ENCODE measurements at places on chromosomes 13 and 19.

GRCh38 chr19:49119411-49120324, at the start of gene PPFIA3:
PPFIA3 (plus strand) TSS chr19:49119544; CDS start chr19:49127874, 8,330 bp downstream.
- no peak for DNase-seq

GRCh38 chr13:99978799-99979452, 2.7 kb upstream of the ZIC2 start:
- no peak for DNase-seq

DNA sequence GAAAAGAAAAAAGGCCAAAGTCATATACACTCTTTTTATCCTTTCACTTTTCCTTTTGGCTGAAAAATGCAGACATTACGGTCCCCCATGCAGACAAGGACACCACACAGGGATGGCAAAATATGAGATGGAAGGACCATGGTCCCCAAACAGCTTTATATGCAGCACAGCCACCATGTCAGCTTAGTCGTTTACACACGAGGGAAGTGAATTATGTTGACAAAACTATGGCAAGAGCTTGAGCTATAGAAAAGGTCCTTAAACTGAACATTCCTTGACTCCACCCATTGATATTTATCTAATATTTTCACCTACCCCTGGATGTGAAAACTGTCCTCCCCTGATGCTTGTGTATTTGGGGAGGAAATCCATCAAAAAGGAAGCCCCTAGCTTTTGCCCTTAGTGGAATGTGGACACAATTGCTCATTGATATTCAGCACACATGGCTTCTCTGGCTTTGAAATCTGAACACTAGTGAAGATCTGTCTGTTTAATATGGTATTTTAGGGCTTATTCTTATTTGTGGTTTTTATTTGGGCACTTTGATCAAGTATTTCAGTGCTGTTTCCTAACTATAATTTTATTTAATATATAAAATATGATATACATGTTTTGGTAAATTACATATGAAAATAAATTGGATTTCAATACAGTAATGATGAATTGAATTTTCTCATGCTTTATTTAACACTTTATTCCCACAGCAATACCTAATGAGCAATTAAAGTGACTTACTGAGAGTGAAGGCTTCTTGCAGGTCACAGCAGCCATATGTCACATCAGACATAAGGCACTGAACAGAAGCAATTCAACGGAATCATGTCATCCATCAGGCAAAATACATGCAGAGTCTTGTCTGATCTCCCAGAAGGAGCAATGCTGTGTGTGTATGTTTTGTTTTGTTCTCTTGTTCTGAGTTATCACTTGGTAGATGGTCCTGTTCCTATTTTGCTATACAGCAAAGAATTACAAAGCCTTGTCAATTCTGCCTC, 6.8 kb upstream of the GTF2F2 start:
- DNase-seq = no peak

DNA sequence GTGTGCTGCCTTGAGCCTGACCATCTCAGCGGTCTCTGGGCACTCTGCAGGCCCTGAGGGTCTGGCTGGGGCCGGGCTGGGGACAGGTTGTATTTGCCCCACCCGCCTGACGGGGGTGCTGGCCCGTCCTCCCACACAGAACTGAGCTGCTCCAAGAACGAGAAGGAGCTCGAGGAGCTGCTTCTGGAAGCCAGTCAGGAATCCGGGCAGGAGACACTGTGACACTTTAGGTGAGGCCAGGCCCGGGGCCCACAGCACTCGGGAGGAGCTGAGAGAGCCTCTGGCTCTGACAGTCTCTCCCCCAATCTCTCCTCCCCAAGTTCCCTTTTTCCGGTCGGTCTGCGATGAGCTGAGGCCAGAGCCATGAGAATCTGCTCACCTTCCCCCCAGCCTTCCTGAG, 14.5 kb downstream of the NKPD1 start:
- no peak for DNase-seq

GRCh38 chr13:106507560-106508274, 27.7 kb downstream of the EFNB2 start:
- DNase-seq = no peak

GRCh38 chr13:98480915-98481877, 95.7 kb downstream of the STK24 start:
- DNase-seq = no peak

GRCh38 chr19:4744451-4745174, 21.0 kb upstream of the DPP9 start:
- no peak for DNase-seq

GRCh38 chr19:31459430-31459829, 110.2 kb upstream of the TSHZ3 start:
- no peak for DNase-seq

GRCh38 chr13:75610466-75610865, 25.7 kb upstream of the LMO7 start:
- DNase-seq = no peak

DNA sequence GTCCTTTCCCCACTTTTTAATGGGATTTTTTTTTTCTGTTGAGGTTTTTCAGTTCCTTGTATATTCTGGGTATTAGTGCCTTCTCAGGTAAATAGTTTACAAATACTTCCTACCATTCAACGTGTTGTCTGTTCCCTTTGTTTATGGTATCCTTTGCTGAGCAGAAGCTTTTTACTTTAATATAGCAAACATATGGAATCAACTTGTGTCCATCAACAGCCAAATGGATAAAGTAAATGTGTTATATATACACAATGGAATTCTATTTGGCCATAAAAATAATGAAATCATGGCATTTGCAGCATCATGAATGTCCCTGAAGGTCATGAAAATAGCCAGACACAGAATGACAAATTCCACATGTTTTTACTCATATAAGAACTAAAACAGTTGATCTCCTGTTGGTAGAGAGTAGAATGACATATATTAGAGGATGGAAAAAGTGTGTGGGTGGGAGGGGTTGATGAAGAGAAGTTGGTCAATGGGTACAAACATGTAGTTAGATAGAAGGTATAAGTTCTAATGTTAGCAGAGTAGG, 500.8 kb downstream of the SLITRK6 start:
- no peak for DNase-seq

DNA sequence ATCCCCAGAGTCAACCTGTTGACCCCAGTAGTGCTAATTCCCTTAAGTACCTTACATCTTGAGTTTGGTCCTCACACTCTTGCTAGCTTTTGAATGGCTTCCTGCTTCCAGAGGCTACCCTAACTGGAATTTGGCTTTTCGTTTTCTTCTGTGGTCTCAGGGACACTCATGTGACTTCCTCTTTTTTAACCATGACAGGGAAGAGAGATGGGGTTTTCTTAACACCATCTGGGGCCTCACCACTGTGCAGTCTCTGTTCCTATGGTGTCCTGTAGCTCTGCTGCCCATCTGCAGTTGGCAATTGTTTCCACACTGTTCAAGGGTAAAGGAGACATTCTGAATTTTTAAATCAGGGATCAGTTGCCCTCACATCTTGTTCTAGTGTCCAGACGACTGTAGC, 66.7 kb downstream of the SLC10A2 start:
- no peak for DNase-seq

DNA sequence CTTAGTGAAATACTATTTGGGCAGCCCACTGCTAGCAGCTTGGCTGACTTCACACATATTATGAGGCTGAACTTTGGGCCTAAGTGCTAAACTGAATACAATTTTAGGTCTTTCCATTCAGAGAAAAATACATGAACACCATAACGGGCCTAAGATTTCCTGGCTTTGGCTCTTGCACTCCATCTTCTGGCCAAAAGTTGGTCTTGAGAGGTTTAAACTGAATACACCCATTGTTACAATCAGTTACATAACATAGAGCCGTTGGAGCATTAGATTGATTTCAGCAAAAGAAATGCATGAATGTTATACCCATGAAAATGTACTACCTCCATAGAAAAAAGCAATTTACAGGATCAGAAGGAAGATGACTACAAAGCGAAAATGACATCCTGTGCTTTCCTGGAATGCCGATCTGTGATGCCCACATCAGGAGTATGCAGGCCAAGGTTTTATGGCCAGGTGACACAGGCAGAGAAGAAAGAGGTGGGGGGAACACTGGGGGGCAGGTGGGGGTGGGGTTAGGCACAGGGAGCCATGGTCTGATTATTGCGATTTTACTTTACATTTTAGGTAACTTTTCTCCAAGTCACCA, 11.1 kb upstream of the SHISA2 start:
- DNase-seq = peak; percentile 24

DNA sequence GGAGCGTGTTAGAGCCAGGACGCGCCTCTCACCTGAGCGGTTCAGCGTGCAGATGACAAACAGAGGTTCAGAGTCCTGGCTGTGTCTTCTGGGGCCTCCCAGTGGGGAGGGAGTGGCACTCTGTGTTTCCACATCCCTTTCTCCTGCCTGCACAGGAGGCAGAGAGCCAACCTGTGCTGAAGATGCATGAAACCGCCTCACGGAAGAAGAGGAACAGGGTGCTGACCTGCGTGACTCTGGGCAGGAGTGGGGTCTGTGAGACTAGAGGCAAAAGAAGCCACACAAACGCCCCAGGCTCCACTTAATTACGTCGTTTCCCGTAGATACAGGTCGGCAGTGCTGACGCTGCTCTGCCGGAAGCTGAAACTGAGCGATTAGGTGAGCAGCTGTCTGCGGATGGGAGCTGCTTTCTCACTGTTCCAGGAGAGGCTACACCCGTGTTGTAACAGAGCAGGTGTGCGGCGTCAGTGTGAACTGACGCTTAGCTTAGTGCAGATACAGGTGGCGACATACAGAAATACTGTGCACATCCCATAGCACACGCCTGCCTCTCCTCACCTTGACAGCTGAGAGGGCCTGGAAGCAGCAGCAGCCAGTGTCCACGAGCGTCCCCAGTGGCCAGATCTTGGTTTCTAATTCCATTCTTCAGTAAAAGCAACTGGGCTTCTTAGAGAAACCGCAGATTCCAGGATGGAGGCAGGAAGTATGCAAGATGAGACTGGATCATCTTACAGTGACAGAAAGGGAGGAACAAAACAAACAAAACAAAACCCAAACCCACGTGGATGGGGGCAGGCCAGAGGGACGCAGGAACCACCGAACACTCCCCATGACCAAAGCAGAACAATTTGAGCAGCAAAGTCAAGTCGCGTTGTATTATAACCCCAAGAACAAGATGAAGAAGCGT, 37.7 kb upstream of the MCF2L start:
- peak; percentile 68 for DNase-seq

GRCh38 chr19:1151917-1152587, 22.0 kb downstream of the SBNO2 start:
- DNase-seq = no peak

GRCh38 chr13:114272977-114273376, 8.4 kb upstream of the UPF3A start:
- DNase-seq = no peak

- DNase-seq = peak; percentile 80
These were observed 292.1 kb downstream of the SPRY2 start for GRCh38 chr13:80048802-80049201.

DNA sequence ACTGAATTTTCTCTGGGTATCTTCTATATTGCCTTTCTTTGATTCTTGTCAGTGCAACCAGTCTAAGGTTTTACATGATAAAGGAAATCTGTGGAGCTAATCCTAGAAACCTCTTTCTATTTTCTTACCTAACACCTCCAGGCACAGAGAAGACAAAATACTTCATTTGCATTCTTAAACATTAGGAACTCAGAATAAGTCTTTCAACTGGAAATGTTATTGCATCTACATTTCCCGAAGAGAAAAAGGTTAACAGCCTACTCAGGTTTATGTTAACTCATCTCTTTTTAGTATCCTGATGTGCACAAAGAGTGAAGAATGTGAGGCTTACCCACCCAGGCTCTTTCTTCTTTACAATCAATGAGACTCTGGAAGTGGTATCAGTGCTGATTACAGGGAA, 106.7 kb downstream of the PCCA start:
- no peak for DNase-seq

DNA sequence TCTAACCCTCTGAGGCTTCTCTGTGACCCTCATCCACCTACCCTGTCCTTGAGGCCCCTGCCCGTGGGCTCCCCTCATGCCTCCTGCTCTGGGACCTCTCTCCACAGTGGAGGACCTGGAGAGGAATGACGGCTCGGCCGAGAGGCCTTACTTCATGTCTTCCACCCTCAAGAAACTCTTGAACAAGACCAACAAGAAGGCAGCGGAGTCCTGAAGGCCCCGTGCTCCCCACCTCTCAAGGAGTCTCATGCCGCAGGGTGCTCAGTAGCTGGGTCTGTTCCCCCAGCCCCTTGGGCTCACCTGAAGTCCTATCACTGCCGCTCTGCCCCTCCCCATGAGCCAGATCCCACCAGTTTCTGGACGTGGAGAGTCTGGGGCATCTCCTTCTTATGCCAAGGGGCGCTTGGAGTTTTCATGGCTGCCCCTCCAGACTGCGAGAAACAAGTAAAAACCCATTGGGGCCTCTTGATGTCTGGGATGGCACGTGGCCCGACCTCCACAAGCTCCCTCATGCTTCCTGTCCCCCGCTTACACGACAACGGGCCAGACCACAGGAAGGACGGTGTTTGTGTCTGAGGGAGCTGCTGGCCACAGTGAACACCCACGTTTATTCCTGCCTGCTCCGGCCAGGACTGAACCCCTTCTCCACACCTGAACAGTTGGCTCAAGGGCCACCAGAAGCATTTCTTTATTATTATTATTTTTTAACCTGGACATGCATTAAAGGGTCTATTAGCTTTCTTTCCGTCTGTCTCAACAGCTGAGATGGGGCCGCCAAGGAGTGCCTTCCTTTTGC, 10.8 kb upstream of the ILF3 start:
- no peak for DNase-seq

- DNase-seq = peak; percentile 61
These were observed 3.0 kb downstream of the PRKD2 start for GRCh38 chr19:46713781-46714443.

DNA sequence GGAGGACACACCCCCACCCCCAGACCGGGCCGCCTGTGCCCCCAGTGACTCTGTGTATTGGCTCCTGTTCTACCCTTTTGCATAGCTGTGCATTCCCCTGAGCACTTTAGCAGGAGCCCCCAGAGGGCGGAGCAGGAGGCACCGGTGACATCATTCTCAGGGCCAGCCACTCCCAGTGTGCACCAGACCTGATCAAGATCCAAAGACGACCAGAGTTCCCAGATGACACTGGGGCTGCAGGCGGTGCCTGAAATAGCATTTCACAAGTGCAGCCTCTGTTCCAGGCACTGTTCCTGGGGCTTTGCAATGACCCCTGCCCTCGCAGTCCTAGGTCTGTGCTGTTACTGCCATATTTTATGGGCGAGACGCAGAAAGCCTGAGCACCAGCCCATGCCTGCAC, 14.5 kb upstream of the PTPRS start:
- DNase-seq = no peak

DNA sequence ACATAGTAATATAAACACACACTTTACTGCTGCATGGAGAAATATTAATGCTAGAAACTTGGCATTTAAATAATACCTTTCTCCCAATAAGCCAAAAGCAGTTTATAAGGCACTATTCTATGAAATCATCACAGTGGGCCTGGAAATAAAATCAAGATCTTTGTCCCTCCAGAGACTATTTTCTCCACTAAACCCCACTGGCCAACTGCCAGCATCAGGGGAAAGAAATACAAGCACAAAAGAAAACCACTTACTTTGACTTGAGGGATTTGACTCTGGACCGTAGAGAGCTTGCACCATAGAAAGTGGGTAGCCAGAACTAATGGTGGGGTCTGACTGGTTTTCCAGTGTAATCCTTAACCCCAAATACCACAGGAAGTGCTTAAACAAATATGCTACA, 71.9 kb downstream of the DCLK1 start:
- no peak for DNase-seq

Data from NCI-H1436 (cell line).